ENCODE measurements at places on chromosomes 4 and X.

- DNase-seq, result no peak
Observed at GRCh38 chr4:17258106-17258505, 253.8 kb downstream of the QDPR start.

- DNase-seq, result no peak
Observed at GRCh38 chr4:14180166-14180565, 552.6 kb upstream of the BOD1L1 start.

DNA sequence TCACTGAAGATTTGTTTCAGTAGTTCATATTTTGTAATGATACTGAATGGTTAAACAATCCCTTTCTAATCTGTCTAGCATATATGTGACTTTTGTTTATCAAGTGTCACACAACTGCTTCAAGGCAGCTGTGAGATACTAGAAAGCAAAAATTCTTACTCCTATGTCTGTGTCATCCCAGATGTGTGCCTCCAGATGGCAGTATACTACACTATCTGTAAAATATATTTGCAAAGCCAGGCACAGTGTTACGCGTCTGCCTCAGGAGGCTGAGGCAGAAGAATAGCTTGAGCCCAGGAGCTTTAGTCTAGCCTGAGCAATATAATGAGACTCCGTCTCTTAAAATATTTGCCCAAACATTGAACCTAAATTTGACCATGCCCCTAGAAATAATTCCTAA is 4.0 kb downstream of the NUDT10 start:
- DNase-seq, result no peak

GRCh38 chr4:122674371-122674770 is 53.5 kb upstream of the IL21 start:
- no peak for DNase-seq

- no peak for DNase-seq
Observed at GRCh38 chrX:11336201-11336600, 43.0 kb downstream of the AMELX start.

- DNase-seq, result no peak
Observed at GRCh38 chrX:133645256-133645655, 230.0 kb upstream of the GPC4 start.

DNA sequence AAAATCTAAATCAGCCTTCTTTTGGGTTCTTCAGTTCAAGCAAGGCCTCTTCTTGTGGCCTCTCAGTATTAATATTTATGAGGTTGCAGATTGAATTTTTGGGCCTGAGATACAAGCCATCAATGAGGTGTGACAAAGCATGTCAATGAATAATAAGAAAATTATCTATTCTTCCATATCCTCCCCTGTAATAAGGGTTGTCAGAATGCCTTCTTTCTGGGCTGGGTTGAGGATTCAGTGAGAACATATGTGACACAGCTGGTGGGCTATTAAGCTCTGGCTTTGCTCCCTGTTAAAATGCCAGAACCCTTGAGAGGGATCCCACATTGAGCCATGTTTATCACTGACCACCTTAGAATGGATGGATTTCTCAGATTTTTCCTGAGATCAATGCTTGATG is 187.2 kb downstream of the AR start:
- no peak for DNase-seq

DNA sequence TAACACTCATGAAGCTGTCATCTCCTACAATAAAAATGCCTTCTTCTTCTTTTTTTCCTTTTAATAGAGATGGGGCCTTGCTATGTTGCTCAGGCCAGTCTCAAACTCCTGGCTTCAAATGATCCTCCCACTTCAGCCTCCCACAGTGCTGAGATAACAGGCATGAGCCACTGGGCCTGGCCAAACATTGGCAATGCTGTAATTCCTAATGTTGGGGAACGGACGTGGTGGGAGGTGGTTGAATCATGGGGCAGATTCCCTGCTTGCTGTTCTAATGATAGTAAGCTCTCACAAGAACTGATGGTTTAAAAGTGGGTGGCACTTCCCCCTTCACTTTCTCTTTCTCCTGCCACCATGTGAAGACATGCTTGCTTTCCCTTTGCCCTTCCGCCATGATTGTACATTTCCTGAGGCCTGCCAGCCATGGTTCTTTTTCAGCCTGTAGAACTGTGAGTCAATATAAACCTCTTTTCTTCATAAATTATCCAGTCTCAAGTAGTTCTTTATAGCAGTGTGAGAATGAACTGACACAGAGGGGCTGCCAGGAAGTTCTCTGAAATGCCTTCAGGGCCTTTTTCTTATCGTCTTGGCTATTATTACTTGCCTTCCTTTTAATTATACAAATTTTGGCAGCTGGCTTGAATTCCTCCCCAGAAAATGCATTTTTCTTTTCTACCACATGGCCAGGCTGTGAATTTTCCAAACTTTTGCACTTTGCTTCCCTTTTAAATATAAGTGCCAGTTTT is 93.0 kb downstream of the CENPC start:
- DNase-seq, result no peak

DNA sequence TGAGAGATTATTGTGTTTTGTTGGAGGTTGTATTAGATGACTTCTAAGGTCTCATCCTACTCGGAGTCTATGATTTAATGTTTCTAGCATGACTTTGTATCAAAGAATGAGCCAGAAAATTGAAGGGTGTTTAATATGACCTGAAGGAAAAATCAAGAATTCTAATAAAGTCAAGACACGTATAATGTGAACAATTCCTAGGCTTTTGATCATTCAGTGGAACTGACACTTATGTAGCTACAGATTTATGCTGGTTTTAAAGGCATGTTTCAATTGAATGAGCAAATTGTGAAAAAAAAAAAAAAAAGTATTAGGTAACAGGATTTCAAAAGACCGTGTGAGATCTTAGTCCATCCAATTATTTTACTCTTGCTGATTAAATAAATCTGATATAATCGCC is 64.9 kb downstream of the GRID2 start:
- DNase-seq, result no peak

- DNase-seq, result no peak
Observed at GRCh38 chrX:123088930-123089329, 95.1 kb upstream of the GRIA3 start.

DNA sequence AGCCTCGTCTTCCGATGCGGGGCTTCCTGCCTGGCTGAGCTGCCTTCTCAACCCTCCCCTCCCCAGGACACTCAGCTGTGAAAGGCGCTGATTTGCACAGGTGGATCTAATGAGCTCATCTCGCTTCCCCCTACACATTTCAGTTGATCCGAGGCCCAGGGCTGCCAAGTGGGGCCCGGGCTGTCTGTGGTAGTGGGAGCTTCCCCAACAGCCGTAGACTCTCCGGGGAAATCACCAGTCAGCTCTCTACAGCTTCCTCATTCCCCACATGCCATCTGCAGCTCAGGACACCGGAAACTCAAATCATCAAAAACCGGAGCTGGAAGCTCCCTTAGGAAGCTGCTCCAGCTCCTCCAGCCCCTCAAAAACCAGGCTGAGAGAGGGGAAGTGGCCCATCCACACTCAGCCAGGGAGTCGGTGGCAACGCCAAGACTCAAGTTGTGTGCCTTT is 56.2 kb downstream of the SMIM20 start:
- no peak for DNase-seq

DNA sequence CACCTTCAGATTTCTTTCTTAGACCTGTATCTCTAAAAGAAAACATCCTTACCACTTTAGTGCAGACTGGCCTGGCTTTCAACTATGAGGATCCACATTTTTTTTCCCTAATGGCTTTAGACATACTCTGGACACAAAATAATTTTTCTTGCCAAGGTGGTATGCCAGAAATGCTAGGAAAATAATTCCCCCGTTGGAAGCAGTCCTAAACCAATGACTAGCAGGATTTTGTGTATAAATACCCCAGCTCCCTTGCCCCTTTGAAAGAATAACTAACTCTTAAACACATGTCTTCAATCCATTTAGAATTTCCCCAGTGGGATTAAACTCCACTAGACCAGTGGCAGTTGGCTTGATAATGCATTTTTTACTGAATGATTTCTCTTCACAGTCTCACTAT is 500.5 kb upstream of the FTHL17 start:
- DNase-seq, result no peak

DNA sequence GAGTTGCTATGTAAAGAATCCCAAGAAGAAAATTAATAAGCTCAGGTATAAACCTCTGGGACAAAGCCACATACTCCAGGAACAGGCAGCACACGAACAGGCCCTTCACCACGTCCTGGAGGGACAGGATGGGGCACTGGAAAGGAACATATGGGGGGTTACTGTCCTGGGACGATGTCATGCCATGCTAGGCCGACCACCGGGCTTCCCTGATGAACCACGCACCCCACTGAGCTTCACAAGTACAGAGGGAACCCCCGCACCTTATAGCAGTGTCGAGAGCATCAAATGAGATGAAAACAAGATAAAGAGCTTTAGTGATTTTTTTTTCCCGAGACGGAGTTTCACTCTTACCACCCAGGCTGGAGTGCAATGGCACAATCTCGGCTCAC is 19.1 kb downstream of the NOP14 start:
- no peak for DNase-seq

DNA sequence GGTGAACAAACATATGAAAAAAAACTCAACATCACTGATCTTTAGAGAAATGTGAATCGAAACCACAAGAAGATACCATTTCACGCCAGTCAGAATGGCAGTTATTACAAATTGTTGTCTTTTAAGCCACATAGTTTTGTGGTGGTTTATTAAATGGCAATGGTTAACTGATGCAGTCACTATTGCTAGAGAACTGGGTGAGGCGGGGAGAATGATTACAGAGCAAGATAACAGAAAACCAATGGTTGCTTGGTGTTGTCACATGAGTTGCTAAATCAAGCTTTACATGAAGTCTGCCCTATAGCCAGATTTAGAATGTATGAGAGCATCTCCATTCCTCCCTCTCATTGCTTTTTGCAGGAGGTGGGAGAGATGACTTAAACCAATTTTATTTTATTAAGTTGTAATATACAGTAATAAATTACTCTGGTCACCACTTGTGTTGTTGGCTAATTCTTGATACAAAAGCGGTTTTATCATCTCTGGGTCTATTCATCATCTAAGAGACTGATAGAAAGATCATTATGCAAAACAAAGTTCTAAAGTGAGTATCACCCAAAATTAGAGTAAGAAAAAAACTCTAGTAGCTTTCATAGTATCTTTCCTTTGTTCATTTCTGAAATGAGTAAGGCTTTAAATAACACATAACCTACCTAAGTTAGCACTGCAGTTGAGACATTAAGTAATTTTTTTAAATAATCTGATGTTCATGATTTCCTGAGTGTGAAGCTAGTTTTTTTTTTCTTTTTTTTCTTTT is 859.5 kb downstream of the STIM2 start:
- no peak for DNase-seq

DNA sequence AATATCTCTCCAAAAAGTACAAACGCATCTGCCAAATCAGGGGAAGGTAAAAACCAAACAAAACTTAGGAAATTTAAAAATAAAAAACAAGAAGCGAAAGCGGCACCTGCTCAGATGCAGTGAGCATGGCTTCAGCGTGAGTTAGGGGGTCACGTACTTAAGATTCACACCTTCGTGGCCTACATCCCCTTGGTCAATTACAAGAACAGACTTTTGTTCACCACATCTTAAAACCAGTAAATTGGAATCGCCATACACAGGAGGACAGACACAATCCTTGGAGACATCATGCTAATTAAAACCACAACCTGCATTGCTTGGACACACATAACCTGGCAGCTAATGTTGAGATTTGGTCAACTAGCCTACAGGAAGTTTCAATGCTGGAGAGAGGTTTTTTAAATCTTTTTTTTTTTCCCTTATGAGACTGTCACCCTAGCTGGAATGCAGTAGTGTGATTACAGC is 12.5 kb upstream of the SEL1L3 start:
- no peak for DNase-seq

DNA sequence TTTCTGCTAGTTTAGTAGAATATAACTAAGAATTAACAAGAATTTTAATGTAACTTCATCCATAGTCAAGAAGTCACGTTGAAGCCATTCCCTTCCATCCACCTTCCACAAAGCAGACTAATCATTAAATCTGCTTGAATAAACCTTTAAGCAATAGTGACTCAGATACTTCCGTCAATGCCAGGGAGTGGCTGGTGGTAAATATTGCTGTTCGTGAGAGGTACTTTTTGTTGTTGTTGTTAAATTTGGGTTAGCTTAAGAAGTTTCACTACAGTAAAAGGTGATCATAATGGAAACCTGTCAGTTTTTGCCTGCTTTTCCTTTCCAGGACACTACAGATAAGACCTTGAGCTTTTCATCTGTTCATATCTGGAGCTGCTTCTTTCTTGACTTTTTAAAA is 316.3 kb downstream of the TMA16 start:
- no peak for DNase-seq

GRCh38 chr4:145909281-145909715 is 29.3 kb downstream of the ZNF827 start:
- no peak for DNase-seq

DNA sequence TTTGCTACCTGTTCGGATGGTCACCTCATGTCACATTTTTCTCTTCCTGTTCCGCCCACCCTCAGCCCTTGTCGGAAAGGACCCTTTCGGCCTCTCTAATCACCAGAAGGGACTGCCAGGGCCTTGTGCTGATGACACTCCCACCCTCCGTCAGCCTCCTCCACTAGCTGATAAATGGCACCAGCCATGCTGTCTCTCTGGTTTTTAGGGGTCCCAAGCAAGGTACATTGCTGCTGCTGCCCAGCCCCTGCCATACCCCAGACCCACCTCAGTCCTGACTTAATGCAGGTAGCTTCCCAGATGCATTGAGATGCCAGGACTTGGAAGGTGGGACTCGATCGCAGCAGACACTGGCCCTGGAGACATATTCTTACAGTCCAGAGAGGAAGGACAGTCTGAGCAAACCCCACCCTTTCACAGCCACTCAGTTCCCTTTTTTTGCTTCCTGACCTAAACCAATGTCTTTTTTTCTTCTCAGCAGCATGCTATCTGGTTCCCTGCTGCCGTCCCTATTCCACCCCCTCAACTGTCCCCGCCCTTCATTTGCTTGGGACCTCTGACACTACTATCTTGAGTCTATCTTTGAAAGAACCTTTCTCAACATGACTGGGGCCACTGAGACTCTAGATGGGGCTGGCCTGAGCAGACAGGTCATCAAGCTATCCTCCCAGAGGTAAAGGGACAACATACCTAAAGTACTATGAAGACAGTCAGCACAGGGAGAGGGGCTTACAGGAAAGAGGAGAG is at the start of gene BTK:
BTK (minus strand) TSS at position 397 of the 747 bp plus-strand sequence. CDS start 10,907 bp downstream, outside the sequence.
- no peak for DNase-seq

DNA sequence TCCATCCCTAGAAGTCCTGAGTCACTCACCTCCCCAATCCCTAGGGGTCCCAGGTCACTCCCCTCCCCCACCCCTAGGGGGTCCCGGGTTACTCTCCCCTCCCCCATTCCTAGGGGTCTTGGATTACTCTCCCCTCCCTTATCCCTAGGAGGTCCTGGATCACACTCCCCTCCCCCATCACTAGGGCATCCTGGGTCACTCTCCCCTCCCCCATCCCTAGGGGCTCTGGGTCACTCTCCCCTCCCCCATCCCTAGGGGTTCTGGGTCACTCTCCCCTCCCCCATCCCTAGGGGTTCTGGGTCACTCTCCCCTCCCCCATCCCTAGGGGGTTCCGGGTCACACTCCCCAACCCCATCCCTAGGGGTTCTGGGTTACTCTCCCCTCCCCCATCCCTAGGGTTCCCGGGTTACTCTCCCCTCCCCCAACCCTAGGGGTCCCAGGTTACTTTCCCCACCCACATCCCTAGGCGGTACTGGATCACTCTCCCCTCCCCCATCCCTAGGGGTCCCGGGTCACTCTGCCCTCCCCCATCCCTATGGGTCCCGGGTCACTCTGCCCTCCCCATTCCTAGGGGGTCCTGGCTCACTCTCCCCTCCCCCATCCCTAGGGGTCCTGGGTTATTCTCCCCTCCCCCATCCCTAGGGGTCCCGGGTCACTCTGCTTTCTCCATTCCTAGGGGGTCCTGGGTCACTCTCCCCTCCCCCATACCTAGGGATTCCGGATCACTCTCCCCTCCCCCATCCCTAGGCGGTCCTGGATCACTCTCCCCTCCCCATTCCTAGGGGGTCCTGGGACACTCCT is 2.1 kb downstream of the ASMTL start:
- no peak for DNase-seq

- no peak for DNase-seq
Observed at GRCh38 chrX:11724122-11725017, 33.7 kb upstream of the MSL3 start.
